ENCODE measurements at places on chromosomes 16 and 17. TPM values are rescaled to one million over a fixed set of nuclear protein-coding genes. Genes with fewer than 3 reads are reported as not detected.
A peak's percentile ranks its signal among the peaks of the same experiment; 100 is the strongest.

Gene PSMC5
- total RNA-seq: 56.3 TPM

Gene SLC2A4
- 0.38 TPM for total RNA-seq

Gene ITGB3
- total RNA-seq: not detected

Gene NACA2
- total RNA-seq: not detected

Gene WNT9B
- total RNA-seq: not detected

Gene CSF3
- total RNA-seq: not detected

Gene SP2
- 6.5 TPM for total RNA-seq

Gene ITGAX
- total RNA-seq: 0.26 TPM

Gene CLEC19A
- not detected for total RNA-seq

Gene KRT27
- total RNA-seq: not detected

Gene MYH3
- total RNA-seq: 0.25 TPM

Gene SCGB1C2
- total RNA-seq: not detected

DNA sequence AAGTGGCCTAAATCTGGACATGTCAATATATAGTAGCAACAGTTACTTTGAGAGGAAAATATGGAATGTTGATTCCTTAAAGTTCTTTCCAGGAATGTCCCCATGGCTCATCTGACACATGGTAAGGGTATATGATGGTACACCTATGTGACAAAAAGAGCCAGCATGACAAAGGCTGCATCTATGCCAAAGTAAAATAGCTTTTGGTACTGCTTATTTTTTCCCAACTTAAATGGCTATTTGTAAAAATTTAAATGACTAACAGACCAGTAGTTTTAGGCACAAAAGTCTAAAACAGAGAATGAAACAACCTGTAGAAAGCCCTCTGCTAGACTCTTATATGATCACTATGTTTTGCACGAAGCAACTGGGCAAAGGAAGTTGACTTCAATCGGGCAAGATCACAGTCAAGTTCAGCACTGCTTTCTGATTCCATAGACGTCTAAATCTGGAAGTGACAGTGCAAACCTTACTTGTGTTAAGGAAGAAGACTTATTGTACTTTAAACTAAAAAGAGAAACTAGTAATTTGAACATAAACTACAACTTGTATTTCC, 135.1 kb downstream of the SKAP1 start:
- DNase-seq: peak; percentile 51

DNA sequence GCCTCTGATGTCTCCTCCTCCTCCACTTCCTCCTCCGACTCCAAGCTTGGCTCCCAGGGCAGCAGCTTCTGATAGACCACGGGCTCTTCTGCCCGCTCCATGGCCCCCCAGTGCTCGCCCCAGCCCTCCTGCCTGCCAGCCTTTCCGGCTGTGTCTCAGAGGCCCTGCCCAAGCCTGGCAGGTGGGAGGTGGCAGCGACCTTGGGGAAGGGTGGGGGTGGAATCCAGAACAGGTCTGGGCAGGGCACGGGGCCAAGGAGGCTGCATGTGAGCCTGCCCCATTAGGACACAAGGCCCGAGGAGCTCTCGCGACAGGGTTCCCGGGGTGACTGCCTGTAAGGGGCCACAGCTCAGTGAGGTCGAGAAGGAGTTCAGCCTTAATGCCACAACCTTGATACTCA, at the start of gene GGT6:
GGT6 (minus strand) TSS at position 157 of the 400 bp plus-strand sequence; CDS start at position 101, 56 bp downstream.
- DNase-seq: peak; percentile 41

- DNase-seq: peak; percentile 51
Observed at GRCh38 chr16:53546988-53547391, 44.0 kb upstream of the AKTIP start.

DNA sequence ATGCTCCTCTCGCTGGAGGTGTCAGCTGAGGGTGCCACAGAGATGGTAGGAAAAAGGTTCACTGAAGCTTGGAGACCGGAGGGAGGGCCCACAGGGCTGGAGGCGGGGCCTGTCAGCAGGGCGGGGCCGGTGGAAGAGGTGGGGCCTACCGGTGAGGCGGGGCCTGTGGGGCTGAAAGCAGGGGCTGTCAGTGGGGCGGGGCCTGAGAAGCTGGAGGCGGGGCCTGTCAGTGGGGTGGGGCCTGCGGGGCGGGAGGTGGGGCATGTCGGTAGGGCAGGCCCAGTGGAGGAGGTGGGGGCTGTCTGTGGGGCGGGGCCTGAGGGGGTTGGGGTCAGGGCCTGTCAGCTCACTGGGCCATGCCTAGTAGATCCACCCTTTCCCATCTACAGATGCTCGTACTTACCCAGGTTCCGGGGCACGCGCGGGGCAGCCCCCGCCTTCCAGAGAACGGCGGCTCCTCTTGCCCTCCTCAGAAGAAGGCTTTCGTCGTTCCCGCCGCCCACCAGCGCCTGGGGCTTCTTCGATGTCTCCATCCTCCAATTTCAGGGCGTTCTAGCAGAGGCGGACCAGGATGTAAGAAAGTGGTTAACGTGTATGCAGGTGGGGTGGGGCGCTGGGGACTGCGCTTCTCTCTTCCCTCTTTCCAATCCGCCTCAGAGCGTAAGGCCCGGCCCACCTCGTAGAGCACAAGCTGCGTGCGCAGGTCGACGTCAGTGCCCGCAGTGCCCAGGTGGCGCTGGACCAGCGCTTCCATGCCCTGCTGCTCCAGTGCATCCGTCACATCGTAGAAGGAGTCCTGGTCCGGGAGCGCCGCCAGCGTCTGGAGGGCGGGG, 9.8 kb downstream of the TMEM208 start:
- DNase-seq: peak; percentile 68

DNA sequence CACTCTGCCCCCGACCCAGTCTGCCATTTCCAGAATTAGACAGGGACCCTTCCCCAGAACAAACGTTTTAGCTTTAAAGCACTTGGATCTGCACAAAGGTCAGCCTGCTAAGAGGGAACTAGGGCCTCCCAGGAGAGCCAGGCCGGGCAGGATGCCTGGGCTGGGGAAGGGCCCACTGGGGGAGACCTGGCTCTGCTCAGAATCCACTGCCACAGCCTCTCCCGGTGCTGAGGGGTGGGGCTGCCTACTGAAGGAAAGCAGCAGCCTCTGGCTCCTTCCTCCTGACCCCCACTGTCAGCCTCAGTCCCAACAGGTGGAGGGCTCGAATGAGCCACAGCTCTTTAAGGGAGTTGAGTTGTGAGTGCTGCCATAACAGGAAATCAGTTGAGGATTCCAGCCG, 1.7 kb downstream of the YBX2 start:
- no peak for DNase-seq

DNA sequence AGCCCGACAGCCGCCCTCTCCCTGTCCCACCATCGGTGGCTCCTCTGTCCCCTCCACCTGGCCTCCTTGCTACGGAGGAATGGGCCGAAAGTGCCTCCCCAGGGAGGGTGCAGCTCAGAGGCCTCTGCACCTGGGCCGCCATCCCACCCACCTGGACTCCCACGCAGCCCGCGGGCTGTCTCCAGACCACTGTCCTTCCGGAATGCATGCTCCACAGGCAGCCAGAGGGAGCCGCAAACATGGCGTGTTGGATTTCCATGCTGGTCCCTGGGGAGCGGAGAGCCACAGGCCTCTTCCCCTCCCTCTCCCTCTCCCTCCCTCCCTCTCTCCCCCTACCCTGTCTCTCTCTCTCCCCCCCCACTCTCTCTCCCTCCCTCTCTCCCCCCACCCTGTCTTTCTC, 3.0 kb downstream of the SSTR5 start:
- DNase-seq: no peak

GRCh38 chr17:31582151-31582907, 190.9 kb downstream of the RAB11FIP4 start:
- DNase-seq: no peak

- no peak for DNase-seq
Observed at GRCh38 chr17:20067711-20068110, 58.6 kb downstream of the SPECC1 start.

- peak; percentile 69 for DNase-seq
Observed at GRCh38 chr16:24036614-24037013, 200.8 kb downstream of the PRKCB start.

DNA sequence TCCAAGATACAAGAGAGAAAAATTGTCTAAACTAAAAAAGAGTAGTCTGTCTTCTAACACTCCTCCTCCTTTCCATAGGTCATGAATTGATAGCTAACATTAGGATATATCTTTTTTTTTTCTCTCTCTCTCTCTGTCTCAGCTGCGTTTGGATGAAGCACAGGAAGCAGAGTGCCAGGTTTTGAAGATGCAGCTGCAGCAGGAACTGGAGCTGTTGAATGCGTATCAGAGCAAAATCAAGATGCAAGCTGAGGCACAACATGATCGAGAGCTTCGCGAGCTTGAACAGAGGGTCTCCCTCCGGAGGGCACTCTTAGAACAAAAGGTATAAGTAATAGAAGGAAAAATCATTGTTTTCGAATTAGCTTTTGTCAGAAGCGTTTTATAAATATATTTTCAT, 32.9 kb downstream of the ABHD15 start:
- DNase-seq: no peak

GRCh38 chr16:2022723-2023091, 3.1 kb downstream of the NPW start:
- DNase-seq: no peak

GRCh38 chr17:54021418-54021817, 198.7 kb downstream of the KIF2B start:
- DNase-seq: no peak

GRCh38 chr17:68587847-68588246, 13.3 kb downstream of the FAM20A start:
- DNase-seq: no peak

DNA sequence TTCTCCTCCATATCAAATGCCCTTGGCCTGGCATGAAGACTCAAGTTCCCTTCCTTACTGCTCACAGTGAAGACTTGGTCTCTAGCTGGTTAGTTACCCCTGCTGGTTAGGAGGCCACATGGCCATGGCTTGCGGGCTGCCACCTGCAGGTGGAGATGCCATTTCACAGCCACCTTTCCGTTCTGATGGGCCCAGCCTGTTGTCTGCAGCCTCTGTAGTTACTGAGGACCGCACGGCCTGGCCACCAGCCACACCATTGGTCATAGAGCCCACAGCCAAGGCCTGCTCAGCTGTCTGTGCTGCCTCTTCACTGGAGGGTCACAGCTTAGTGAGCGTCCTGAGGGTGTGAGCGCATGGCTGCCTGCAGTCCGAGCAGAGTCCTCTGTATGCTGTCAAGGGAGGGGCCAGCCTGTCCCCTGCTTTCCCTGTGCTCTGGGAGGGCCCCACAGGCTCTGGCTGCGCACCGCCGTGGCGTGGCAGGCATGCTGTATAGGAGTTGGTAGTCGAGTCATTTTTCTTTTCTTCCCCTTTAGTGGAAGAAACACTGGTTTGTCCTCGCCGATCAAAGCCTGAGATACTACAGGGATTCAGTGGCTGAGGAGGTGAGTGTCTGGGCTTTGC, 59.2 kb downstream of the PLD6 start:
- DNase-seq: peak; percentile 40

DNA sequence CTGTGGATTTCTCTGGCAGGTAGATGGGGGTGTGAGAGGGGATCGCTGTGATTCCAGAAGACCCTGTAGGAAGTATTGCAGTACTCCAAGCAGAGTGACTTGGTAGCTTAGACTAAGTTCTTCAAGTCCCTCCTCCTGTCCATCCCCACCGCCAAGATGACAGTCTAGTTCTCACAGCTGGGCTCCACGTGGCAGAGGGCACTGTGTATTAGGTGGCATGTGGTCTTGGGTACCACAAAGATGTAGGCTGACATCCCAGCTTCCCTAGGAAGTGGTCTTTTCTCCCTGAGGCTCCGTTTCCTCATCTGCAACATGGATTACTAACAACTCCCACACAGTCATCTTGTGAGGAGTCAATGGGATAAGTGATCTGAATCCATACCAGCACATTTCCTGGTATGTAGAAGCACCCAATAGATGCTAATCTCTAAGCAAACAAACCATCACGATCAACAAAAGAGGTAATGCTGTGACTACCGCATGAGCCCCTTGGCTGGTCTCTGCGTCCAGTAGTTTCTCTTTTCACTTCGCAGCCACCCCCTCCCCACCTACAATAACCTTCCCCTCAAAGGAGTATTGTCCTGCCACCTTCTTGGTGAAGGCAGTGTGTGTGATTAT, 349.1 kb upstream of the EEF2KMT start:
- no peak for DNase-seq

GRCh38 chr17:42077755-42078154, 20.5 kb downstream of the ZNF385C start:
- no peak for DNase-seq

- no peak for DNase-seq
Observed at GRCh38 chr16:87086575-87086974, 230.6 kb downstream of the C16orf95 start.

DNA sequence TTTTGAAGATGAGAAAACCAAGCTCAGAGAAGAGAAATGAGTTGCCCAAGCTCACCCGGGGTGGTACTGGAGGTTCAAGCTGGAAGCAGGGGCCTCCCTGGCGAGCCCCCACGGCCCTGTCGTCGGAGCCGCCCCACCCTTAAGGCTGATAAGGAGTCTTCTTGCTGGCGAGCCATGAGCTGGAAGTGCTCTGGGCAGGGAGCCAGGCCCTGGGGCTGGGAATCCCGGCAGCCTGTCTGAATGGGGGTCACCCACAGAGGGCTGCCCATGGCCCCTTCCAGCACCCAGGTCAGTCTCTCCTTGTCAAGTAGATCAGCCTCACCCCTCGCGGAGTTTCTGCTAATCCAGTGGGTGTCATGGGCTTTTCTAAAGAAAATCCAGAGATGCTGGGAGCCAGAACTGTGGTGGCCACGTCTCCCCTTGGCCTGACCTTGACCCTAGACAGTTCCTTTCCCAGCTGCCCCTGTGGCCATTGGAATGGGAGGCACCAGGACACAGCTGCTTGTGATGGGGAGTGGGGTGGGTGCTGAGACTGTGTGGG, 1.2 kb upstream of the P2RX1 start:
- no peak for DNase-seq

DNA sequence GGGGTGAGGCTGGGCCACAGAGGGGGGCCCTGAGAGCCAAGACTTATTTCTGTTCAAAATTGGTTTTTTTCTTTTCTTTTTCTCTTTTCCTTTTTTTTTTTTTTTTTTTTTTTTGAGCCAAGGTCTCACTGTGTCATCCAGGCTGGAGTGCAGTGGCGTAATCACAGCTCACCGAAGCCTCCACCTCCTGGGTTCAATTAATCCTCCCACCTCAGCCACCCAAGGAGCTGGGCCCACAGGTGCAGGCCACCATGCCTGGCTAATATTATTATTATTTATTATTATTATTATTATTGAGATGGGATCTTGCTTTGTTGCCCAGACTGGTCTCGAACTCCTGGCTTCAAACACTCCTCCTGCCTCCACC, 17.5 kb upstream of the CACNA1H start:
- no peak for DNase-seq

DNA sequence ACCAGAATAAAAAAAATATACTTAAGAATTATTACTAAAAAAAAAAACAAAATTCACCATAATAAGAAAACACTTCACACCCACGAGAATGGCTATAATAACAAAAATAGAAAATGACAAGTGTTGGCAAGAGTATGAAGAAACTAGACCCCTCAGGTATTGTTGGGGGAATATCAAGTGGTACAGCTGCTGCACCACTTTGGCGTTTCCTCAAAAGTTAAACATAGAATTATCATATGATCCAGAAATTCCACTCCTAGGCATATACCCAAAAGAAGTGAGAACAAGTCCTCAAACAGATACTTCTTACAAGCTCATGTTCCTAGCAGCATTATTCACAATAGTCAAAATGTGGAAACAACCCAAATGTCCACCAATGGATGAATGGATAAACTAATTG, 26.3 kb downstream of the AMFR start:
- DNase-seq: no peak

- DNase-seq: peak; percentile 54
Observed at GRCh38 chr17:74089869-74090464, 113.5 kb upstream of the RPL38 start.
